Amniotic epithelial cell (primary cell): ENCODE measurements at places on chromosomes 4 and X.

- no peak for DNase-seq
These were observed 651.8 kb downstream of the C4orf33 start for GRCh38 chr4:129747756-129748155.

DNA sequence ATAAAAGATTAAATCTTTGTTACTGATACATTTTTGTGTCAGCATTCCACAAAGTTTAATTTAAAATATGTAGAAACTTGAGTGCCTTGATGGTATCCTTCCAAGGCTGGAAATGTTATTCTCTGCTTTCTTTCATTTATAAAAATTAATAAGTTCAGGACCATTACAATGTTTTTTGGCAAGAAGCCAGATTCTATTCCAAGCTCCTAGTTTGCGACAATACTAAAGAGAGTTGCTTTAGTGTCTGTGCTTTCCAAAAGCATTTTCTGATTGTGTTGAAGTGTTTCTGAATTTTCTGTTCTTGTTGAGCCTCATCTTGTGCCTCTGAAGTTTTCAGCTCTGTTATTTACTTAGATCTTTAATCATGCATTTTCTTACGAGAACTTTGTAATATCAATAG, 516.2 kb downstream of the KCTD8 start:
- DNase-seq: no peak

GRCh38 chr4:185370268-185370949, 25.3 kb downstream of the LRP2BP start:
- DNase-seq: no peak

GRCh38 chrX:132561483-132561882, 72.6 kb upstream of the MBNL3 start:
- DNase-seq: peak; percentile 11

- no peak for DNase-seq
These were observed 839 bp downstream of the STK26 start for GRCh38 chrX:132023896-132024386.

GRCh38 chr4:23915459-23916132, 25.7 kb upstream of the PPARGC1A start:
- no peak for DNase-seq

DNA sequence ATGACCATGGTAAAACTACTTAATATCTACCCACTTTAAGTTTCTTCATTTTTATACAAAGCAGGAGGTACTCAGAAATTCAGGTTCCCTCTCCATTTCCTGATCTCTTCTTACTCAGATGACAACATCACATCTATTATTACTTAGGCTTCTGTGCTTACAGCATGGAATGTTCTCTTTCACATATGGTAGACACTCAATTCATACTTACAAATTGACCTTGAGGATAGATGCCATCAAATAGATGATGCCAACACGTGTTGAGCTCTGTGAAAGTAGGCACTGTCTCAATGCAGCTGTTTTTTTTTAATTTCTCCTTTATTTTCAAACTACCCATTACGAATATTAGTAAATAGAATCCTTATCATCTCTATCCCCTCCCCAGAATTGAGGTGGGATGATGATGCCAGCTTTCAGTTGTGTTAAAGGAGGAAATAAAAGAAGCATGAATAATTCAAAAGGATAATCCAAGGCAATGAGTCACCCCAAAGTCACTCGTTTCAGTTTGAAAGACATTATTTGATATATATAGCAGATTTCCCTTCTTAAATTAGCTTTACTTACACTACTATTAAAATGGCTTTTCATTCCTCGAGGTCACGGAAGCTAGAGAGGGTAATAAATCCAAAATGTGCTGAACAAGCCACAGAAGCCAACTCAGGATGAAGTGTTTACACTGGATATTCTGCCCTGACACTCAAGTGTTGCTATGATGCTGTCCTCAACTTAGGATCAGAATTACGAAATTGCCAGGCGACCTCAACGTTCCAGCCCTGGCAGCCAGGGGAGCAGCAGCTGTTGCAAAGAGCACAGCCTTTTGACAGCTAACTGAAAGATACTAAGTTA, 124.2 kb upstream of the EOLA2 start:
- peak; percentile 20 for DNase-seq

- DNase-seq: no peak
These were observed 40.7 kb downstream of the SPATA18 start for GRCh38 chr4:52091801-52092200.

DNA sequence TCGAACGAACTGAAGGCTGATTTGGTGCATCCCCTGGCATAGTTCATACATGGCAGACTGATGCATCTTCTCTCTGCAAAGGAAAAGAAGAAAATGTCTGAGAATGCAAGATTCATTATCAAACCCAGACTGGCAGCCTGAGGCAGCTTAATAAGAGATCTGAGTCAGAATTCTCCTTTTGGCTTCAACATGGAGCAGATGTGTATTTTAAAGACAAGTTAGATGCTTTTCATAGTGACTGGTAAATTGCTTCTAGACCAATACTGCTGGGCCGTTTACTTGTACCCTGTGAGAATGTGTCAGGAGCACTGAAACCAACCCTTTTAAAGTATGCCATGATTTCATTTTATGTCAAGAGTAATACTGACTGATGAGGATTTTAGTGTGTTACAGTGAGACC, 322.0 kb downstream of the NR3C2 start:
- DNase-seq: no peak

- DNase-seq: peak; percentile 41
These were observed 34.7 kb upstream of the TMEM184C start for GRCh38 chr4:147582386-147583060.

GRCh38 chr4:118280501-118281218, 72.1 kb downstream of the PRSS12 start:
- DNase-seq: peak; percentile 78

GRCh38 chrX:49701323-49701722, 5.5 kb upstream of the PAGE1 start:
- no peak for DNase-seq

GRCh38 chrX:109783701-109784079, 50.6 kb upstream of the ACSL4 start:
- DNase-seq: peak; percentile 48

GRCh38 chr4:150126201-150126863, 48.1 kb downstream of the DCLK2 start:
- DNase-seq: peak; percentile 70

- DNase-seq: peak; percentile 49
These were observed 19.1 kb upstream of the TEX13B start for GRCh38 chrX:108001218-108001814.

GRCh38 chr4:46986922-46987638, 6.3 kb downstream of the GABRA4 start:
- no peak for DNase-seq

- no peak for DNase-seq
These were observed 126.9 kb downstream of the RNF150 start for GRCh38 chr4:141006242-141006802.

- DNase-seq: peak; percentile 30
These were observed 239.9 kb downstream of the NKX6-1 start for GRCh38 chr4:84258905-84259830.

- no peak for DNase-seq
These were observed 666 bp downstream of the CCDC158 start for GRCh38 chr4:76420188-76420761.

GRCh38 chrX:150805736-150806135, 92.7 kb downstream of the CD99L2 start:
- DNase-seq: peak; percentile 62

DNA sequence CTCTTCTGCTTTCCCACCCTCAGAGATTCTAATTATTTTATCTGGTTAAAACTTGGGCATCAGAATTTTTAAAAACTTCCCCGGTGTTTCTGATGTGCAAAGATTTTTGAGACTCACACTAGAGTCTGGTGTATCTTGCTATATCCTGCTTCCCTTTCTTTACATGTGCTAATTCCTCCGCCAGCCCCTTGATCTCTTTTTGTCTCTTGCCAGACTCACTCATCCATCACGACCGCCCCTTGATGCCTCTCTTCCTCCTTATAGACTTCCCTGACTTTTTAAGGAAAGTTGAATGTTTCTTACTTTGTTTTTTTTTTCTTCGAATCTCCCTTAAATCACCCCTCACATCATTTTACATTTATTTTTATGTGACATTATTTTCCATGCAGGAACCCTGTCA, 274.9 kb upstream of the PITX2 start:
- DNase-seq: no peak

DNA sequence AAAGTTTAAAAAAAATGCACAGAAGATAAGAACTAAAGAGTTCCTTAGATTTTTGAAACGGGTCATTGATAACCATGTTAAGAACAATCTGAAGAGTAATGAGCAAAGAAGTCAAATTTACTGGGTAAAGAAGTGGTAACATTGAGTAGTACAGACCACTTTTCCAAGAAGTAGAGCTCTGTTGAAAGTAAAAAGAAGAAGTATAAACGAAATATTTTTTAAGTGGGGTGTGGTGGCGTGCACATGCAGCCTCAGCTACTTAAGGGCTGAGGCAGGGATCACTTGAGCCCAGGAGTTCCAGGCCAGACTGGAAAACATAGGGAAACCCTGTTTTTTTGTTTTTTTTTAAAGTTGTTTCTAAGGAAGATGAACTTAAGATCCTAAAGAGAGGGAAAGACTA, 68.5 kb downstream of the UBA6 start:
- no peak for DNase-seq
